ENCODE measurements at places on chromosomes 7 and 10.

DNA sequence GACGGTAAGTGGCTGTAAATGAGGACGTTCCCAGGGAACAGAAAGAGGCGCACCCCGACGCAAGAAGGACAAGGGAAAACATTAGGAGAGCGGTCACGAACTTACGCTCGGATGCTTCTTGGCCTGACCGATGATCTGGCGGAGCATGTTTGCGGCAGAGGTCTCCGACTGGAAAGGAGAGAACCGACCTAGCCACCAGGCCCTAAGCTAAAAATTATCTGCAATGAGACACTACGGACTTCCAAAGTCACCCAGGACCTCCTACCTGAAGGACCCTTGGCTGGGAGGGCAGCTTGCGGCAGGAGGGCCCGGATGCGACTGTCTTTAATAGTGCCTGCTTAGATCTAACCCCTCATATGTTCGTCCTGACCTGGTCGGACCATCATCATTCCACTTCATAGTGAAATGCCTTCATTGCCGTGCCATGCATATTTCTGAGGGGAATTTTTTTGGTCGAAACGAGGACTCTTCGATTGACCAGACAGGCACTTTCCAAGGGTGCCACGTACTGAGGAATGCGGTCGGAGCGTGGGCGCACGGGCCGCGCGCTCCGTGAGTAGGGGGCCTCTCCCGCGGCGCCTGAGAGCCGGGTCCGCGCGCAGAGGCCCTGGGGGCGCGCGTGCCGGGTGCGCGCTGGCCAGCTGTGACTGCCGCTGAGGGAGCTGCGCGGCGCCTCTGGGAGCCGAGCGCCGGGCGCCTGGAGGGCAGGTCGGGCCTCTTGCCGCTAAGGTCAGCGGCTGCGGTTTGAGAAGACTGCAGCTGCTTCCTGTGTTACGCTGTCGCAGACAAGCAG, 33.6 kb upstream of the PHF14 start:
- DNase-seq = peak; percentile 97

DNA sequence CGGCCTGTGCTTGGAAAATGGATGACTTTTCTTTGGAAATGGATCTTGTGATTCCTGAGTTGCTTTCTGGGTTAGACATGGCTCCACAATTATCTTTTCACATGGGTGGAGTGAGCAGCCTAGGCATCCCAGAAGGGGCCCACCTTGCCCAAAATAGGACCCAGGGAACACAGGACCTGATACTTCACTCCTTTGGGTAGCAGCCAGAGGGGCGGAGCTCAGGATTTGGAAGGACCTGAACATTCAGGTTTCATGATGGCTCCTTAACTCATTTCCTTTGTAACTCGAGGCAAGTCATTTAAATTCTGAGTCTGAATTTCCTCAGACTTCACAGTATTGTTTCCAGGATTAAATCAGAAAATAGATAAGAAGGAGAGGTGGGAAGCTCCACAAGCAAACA, 178.3 kb upstream of the ZMIZ1 start:
- no peak for DNase-seq

DNA sequence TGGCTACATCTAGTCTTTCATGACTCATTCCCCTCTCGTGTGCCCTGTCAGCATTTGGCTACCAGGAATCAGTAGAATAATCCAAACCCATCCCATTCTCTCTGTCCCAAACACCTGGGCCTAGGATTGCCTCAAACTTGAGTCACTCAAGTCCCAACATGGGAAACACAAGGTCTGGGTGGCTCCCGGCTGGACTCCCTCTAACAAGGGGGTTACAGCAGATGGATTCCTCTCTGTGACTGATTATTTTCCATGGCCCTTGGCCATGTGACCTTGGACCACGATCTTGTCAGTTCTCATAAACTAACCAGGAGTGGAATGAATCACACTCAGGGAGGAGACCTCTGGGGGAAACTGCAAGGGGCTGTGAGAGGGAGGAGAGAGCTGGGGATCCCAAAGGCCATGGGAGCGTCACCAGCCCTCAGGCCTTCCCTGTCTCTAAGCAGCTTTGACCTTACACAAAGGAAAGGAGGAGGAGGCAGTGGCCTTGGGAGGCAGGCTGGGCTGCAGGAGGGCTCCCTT, 533.1 kb downstream of the KCNMA1 start:
- DNase-seq = no peak

DNA sequence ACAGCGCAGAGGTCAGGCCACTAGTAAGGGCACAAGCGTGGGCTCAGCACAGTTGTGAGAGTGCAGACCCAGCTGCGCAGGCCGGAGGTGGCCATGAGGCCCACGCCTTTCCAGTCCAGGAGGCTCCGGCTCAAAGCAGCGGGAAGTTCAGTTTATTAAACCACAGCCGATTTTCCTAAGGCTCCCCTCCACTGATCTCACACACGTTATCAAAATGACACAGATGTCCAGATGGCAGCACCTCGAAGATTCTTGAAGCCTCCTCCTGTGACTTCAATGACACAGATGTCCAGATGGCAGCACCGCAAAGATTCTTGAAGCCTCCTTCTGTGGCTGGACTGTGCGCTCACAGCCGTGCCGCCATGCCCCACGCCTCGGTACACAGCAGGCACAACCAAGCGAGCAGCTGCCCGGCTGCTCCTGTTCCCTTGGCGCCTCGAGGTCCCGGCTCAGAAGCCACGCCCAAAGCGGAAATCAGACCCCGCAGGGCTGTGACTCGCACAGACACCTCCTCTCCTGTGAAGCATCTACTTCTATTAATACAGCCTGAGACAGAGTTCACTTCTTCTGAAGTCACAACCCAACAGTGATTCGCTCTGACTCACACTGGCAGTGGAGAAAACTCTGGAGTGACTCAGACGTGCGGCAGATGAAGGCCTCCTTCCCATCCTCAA, 122.7 kb downstream of the MAD1L1 start:
- DNase-seq = no peak

- DNase-seq = no peak
Observed at GRCh38 chr10:86138551-86139065, 228.0 kb downstream of the GRID1 start.
